ENCODE measurements at places on chromosomes 4 and X.

- DNase-seq, result no peak
Observed at GRCh38 chr4:169160825-169161224, 109.9 kb downstream of the SH3RF1 start.

DNA sequence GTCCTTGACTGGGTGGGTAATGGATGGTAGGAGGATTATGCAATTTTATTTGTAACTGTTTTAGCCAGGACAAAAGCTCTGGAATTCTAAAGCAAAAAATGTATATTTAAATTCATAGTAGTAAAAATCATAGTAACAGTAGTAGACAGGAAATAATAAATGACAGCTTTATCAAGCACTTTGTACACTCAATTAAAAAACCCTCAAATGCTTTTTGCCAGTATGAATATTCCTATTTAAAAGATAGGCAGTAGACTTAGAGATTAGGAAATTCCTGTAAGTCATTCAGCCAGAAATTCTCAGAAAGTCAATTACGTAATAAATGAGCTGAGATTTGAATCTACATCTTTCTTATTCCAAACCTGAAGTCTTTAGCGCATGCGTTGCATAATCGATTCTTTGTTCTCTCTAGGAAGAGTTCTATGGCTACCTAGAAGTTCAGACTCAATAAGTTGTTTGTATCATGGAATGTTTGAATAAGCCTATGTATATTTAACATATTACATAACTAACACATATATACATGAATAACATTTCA is 2.5 kb downstream of the AADAT start:
- DNase-seq, result no peak

- DNase-seq, result no peak
Observed at GRCh38 chr4:152539556-152540292, 3.8 kb upstream of the FBXW7 start.

DNA sequence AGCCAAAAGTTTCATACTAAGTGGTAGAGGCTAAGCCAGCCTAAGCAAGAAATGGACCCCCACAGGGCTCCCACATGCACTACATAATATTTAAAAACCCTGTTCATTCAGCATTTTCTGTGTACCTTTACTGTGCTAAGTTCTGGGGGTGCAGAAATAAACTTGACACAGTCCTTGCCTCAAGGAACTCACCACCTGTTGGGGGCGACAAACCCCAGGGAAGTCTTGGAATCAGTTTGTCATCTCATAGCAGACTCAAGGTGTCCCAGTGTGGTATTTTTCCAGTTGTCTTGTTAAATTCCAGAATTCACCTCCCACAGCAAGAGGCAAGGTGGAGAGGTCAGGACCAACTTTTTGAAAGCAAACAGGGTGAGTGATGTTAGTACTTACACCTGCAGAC is 43.1 kb downstream of the ATG4A start:
- DNase-seq, result no peak

GRCh38 chrX:78624962-78625909 is 33.9 kb downstream of the RTL3 start:
- no peak for DNase-seq

- no peak for DNase-seq
Observed at GRCh38 chrX:45198706-45199105, 2.0 kb downstream of the DIPK2B start.
